ENCODE measurements at places on chromosomes 11 and 22.

- DNase-seq, result peak; percentile 29
Observed at GRCh38 chr11:110470716-110471115, 41.0 kb downstream of the FDX1 start.

DNA sequence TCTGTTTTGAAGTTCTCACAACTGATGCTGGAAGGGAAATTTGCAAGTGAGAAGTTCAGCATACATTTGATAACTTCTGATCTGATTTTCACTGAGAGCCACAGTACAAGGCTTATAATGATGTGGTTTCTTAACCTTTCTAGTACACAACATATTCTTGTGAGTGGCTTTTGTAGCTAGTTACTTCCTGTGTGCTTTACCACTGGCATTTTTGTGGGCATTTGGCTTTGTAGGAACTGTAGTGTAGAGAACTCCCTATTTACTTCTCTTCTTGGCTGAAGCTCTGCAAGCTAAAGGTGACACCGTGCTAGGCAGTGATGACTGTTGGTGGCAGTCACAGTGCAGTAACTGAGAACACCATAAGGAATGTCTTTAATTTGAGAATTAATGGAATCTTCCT is 14.9 kb downstream of the USP47 start:
- peak; percentile 44 for DNase-seq

- DNase-seq, result no peak
Observed at GRCh38 chr22:50008151-50009040, 4.2 kb downstream of the IL17REL start.

DNA sequence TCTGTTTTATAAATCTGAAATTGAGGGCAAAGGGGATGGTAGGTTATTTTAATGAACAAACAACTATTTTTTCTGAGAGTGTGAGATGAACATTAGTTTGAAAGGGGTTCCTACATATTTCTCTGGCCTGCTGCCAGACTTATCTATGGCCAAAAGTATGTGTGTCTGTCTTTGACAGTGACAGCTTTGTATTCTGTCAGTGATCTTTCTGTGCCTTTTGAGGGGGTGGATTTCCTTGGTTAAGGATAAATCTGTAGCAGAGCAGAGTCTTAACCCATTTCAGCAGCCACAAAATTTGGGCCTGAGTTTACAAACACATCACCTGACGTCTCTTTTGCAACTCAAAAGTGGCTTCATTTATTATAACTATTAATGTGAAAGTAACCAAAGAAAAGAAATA is 30.9 kb downstream of the ZFTA start:
- no peak for DNase-seq

DNA sequence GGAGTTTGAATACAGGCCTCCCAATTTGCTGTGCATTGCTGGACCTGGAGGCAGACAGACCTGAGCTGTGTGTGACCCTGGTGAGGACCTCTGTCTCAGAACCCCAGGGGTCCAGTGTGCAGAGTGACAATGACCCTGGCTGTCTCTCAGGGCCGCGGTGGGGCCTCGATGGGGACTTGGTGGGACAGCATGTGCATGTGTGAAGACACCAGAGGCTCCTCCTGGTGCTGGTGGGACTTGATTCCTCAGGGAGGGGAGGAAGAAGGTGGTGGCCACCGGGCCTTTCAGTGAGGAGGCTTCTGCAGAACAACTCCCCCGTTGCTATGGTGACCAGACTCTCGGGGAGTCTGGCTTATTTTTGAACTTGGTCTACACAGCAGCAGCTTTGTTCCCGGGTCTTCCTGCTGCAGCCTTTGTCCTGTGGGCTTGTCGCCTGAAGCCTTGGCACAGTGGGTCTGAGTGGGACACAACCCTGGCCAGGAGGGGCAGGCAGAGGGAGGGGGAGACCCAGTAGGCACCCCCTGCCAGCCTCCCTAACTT is 35.3 kb downstream of the MCM5 start:
- DNase-seq, result no peak

DNA sequence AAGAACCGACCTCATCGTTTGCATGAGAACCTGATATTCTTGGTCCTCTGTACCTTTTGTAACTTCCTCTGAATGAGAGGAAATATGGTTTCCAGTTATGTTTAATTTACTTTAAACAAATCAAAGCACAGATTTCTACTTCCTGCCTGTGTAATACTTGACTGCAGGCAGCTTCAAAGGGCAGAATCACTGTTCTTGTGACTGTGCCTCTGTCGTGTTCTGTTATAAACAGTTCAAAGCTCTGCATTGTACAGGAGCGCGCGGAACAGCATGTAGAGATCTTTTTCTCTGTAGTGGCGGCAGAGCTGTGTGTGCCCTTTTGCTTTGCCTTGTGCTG is 73.2 kb upstream of the CLDN5 start:
- DNase-seq, result no peak

DNA sequence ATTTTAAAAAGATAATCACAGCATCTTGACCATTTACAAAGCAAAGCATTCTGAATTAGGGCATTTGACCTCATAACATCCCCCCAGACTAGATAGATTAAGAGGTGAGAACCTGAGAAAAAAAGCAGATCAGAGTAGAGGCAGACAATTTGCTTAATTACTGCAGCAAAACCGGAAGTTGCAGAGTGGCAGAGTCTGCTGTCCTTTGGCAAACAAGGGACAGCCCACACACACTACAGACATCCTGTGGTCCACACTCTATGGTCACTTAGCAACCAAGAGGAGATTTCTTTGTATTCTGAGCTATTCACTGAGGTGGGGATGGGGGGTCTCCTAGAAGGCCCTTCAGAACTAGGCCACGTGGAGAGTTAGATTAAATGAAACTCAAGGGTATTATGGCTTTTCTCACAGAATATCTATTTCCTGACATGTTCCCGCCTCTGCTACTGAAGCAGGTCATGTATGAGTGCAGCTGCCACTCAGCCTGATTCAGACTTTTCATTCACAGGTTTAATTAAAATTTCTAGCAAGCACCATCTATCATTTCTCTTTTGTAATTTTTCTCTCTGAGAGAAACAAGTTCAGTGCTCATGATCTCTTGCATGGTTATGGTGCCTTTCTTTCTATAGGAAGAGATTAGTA is 48.5 kb downstream of the SVIP start:
- no peak for DNase-seq

DNA sequence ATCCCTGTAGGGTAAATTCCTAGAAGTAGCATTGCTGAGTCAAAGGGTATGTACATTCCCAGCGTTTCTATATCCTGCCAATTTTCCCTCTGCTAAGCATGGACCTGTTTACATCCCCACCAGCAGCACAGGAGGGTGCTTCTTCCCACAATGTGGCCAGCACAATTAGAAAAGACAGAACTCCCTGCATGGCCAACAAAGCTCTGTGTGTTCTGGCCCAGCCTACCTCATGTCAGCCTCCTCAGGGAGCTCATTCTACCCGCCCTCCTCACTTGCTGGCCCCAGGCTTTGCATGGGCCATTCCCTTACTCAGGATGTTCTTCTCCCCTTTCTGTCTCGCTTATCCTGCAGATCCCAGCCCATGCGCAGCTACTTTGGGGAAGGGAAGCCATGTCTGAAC is 186.1 kb downstream of the DSCAML1 start:
- peak; percentile 18 for DNase-seq

GRCh38 chr22:26642465-26643417 is 14.6 kb upstream of the MIAT start:
- no peak for DNase-seq

GRCh38 chr22:28443526-28443876 is 236.1 kb downstream of the TTC28 start:
- peak; percentile 68 for DNase-seq

GRCh38 chr11:45410391-45411227 is 124.5 kb upstream of the SYT13 start:
- DNase-seq, result no peak

DNA sequence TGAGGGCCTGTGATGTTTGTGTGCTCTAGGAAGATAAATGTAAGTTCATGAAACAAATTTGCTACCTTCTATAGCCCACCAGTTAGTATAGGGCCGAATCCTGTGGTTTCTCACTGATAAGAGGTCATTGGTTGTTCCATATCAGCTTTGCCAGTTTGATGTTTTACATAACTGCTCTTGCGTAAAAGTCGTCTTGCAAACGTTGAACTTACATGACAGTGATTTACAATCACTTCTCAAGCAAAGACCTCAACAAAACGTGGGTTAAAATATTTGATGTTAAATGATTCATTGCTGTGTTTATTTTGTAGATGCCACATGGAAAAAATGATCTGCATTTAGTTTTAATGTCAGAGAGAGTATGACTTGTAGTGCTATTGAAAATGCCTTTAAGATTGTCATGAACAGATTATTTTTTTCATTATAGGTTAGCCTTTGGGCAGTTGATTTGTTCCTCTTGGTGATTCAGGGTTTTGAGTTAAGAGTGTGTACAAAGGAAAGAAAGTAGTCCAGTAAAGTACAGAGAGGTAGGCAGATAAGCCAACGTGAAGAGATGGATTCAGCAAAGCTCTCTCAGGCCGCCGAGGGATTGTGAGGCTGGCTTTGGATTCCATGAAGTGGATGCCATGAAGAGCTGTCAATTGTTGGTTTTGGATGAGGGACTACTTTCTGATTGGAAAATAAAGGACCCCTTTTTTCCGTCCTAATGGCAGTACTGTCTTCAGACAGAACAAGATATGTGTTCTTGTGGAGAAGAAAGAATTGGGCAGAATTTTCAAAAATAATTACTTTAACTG is 2.6 kb downstream of the EWSR1 start:
- DNase-seq, result peak; percentile 68

- no peak for DNase-seq
Observed at GRCh38 chr11:133402551-133402950, 129.8 kb downstream of the OPCML start.

DNA sequence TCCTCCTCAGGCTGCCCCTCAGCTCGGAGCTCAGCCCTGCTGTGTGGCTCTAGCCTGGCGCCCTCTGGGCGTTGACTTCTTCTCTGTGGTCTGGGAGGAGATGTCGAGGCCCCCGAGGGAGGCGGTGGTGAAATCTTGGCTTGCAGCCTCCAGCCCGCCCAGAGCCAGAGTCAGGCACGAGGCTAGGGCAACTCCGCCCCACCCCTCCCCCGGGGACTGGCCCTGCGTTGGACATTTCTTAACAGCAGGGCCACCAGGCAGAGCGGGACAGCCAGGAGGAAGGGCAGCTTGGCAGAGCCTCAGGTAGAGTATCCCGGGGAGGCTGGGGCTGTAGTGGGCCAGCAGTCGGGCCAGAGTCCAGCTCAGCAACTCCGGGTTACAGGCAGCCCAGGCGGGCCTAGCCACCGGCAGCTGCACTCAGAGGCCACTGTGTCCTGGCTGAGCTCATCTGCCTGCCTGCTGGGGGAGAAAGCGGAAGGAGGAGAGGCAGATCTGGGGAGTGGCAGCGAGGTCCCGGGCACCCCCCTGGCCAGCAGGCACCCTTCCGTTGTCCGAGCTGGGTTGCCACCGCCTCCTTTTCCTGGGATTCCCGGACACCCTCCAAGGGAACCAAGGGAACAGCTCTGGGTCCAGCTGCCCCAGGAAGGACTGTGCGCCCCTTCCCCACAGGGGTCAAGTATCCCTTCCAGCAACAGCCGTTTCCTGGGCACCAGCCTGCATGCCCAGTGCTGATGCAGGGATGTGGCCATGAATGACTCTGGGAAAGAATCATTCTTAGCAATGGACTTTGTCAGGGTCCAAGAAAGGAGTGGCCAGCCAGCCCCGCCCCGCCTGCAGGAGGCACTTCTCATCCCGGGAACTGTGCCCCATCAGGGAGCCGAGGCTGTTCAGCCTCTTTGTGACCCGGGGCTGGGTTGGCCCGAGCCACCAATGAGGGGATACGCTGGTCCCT is at the start of gene ALDH3B1:
Gene ALDH3B1 (plus strand): TSS at position 238 of the 952 bp plus-strand sequence. CDS start 4,971 bp downstream, outside the sequence.
- DNase-seq, result peak; percentile 94

GRCh38 chr22:46482056-46482675 is 55.3 kb downstream of the CELSR1 start:
- no peak for DNase-seq

GRCh38 chr11:101866619-101867491 is 48.0 kb upstream of the CEP126 start:
- DNase-seq, result peak; percentile 84

DNA sequence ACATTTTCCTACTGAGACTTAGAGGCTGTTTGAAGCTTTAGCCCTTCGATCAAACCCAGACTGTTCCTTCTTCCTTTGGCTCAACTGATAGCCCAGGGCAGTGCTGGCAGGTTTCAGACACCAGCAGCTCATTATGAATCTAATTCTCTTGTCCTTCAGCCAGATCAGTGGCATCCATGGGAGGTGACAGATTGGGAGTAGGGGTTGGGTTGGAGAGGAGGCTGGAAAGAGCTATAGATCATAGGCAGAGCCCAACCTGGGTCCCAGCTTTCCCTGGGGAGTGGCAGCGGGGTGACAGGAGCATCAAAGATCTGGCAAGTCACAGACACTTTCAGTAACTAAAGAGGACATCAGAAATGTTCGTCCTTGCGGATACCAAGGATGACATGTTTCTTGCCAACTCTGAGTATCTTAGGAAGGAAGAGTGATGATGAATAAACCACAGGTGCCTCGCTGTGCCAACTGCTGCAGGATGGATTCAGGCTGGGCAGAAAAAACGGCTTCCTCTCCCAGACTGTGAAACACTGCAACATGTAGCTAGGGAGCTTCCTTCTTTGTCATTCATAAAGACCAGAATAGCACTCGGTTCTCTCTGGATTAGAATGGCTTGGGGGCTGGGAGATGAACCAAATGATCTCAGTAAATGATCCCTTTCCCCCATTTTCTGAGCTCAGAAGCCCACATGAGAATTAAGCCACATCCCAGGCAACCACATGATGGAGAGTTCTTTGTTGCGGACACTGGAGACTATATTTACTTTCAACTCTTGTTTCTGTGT is 19.1 kb downstream of the ABCC8 start:
- DNase-seq, result no peak

DNA sequence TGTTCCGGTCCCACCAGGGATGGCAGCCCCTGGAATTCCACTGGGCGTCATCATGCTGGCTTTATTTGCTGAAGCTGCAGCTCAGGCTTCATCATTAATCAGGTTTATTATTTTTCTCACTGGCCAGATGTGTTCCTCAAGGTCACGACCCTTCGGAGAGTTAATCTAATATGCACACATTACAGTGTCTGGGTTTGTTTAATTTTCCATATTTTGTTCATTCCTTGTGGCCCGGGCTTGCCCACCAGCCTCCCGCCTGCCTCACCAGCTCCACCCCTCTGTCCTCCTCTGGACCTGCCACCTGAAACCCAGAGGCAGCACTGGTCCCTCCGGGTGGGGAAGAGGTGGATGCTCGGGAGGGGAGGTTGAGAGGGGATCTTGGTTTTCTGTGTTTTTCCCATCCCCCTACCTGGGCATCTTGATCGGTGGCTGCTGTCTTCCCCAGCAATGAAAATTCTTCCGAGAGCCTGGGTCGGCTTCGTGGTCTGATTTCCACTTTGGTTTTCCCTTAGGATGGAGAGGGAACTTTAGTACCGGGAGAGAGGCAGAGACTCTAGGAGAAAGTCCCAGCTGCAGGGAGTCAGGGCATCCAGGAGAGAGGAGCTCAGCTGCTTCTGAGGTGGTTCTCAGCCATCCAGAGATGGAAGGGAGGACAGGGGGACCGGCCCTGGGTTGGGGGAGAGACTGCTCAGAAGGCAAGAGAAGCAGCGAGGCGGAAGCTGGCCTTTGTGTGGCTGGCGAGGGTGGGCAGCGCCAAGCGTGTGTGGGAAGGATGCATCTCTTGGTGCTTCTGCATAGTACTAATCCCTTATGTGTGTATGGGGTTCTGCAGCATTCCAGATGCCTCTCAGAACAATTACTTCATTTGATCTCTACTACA is 2.1 kb downstream of the GRIK4 start:
- no peak for DNase-seq

GRCh38 chr11:121282886-121283502 is 9.6 kb upstream of the SC5D start:
- DNase-seq, result no peak
